ENCODE measurements at places on chromosomes 13 and 19.

GRCh38 chr19:10554760-10555609 lies 10.8 kb downstream of the KRI1 start:
- DNase-seq, result no peak

GRCh38 chr13:81779876-81780275 lies 1439.0 kb upstream of the SPRY2 start:
- DNase-seq, result no peak

GRCh38 chr19:31262725-31263191 lies 86.5 kb downstream of the TSHZ3 start:
- DNase-seq, result no peak

GRCh38 chr19:14473978-14474578 lies 1.1 kb downstream of the PTGER1 start:
- no peak for DNase-seq

DNA sequence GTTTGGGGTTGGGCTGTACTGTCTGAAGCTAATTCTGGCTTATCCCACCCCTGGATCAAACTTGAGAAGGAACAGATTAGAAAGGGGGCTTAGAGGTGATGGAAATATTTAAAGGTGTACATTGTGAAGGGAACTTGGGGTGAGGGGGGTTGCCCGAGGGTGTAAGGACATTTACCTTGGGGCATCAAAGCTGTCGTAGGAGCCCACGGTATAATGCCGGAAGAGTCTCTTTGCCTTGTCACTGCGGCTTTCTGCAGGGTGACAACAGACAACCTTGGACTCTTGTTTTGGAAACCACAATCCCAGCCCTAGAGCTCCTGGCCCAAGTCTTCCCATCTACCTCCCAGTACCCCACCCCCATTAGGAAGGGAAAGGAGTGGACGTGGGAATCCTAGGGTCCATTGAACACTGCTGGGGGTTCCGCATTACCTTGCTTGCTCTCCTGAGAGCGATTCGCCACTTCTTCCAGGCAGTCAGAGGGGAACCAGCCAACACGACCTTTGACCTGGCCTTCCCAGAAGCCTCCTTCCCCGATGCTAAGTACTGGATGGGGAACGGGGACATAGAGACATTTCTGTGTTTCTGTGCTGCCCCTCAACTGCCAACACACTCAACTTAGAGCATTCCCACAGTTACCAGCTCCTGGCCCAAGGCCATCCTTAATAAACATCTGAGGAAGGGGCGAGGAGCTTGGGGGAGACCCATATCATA lies 22.0 kb downstream of the SHANK1 start:
- DNase-seq, result no peak

GRCh38 chr13:24693862-24694471 lies 13.8 kb downstream of the ATP12A start:
- DNase-seq, result peak; percentile 43

GRCh38 chr13:85093808-85094207 lies 705.4 kb downstream of the SLITRK6 start:
- no peak for DNase-seq

GRCh38 chr13:110799246-110800236 lies 86.0 kb downstream of the ING1 start:
- DNase-seq, result no peak

- no peak for DNase-seq
Measured at GRCh38 chr13:51044023-51044665, 66.9 kb downstream of the C13orf42 start.

- DNase-seq, result no peak
Measured at GRCh38 chr13:52394586-52394985, 11.4 kb downstream of the THSD1 start.

DNA sequence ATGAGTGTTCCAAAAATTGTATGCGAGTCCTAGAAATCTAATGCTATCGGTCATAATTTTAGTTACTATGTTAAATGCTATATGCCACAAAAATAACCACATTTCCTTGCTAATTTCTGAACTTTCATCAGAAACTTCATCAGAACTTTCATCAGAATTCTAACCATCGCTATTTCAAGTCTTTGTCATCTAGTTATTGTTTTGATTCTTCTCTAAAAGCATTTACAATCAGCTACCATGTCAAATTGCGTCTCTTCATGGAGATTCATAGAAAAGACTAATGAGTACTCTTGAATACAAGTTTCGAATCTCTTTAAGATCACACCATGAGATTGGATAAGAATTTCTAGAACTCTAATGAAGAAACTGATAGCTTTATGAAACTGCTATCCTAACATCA lies 52.7 kb upstream of the TM9SF2 start:
- no peak for DNase-seq

DNA sequence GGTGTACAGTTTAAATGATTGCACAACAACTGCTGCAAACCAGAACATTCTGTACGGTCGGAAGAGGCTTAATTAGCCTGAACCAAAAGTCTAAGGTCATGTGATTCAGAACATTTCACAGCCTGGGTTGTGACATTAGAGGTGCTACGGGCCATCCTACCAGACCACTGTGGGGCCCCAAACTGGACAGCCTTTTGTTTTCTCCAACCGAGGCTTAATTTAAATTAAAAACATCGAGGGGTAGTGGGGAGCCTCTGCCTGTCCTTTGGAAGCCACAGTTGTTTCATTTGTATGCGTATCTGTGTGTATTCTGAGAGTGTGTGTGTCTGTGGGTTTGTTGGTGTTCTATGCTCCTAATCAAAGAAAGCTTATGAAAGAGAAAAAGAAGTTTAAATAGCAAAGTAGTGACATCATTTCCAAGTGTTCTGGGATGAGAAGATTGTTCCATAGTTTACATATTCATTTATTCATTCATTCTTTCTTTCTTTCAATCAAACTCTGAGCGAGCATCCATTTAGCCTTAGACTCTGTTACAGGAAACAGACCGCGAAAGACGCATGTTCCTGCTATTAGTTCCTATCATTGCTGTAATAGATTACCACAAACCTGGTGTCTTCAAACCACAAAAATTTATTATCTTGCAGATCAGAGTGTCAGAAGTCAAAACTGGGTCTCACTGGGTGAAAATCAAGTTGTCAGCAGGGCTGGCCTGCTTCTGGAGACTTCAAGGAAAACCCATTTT lies 444.8 kb downstream of the FOXO1 start:
- peak; percentile 17 for DNase-seq

GRCh38 chr13:59603646-59604045 lies 560.1 kb downstream of the DIAPH3 start:
- no peak for DNase-seq

GRCh38 chr13:110371550-110372465 lies 64.7 kb downstream of the COL4A2 start:
- no peak for DNase-seq

GRCh38 chr19:14116918-14117578 lies 514 bp downstream of the PRKACA start:
- no peak for DNase-seq

GRCh38 chr13:50417597-50417996 lies 402.4 kb downstream of the KCNRG start:
- no peak for DNase-seq

Measured in stimulated activated CD4-positive, alpha-beta T cell treated with anti-CD3 and anti-CD28 coated beads, Interleukin-1b, Interleukin-23, amount 100 ng/mL, for 24 hours (primary cell).